EH (cell line): ENCODE measurements at places on chromosomes 1 and 21.
A peak's percentile ranks its signal among the peaks of the same experiment; 100 is the strongest.

DNA sequence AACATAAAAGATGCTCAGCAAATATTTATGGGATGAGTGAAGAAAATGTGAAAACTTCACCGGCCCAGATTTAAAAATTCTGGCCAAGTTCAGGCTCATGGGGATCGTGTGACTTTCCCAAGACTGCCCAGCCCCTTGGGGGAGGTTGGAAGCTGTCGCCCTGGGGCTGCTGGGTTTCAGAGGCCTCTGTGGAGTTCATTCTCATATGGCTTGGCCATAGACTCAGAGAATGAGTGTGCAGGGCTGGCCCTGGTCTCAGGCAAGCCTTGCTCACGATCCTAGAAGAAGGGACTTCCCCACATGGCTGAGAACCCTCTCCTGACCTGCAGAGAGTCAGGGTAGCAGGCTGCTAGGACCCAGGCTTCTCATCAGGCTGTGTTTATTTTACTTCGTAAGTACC lies 24.6 kb downstream of the PADI2 start:
- peak; percentile 37 for DNase-seq

DNA sequence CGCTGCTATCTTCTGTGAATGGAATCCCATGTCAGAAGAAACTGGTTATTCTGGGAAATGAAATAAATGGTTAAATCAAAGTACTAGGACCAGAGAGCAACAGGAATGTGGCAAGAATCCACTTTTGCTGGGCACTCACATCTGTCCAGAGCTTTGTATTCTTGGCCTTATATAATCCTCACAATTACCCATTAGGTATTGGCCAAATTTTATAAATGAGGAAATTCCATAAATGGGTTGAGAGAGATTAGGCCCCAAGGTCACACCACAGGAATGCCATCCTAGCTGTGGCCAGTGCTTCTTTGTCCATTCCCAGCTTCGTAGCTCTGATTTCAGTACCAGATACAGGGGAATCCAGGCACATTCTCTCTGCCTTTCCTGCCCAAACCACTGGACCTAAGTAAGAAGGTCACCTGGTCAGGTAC lies 76.1 kb upstream of the HOOK1 start:
- DNase-seq, result peak; percentile 83

DNA sequence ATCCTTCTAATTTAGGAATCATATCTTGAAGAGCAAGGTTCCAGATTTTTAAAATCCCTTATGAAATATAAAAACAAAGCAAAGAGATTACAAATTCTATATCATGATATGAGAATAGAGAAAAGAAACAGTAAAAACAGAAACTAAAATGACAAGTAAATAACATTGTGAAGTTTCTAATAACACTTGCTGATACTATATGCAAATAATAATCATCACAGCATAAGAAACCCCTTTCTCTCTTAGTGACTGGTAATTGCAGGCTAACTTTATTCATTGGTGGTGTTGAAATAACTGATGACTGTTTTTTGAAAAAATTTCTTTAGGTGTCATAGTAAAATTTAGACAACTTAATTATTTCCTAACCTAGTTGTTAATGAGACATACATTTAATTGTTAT lies 281.6 kb downstream of the PLA2G4A start:
- DNase-seq, result no peak

- peak; percentile 88 for DNase-seq
These were observed 12.0 kb upstream of the SYT14 start for GRCh38 chr1:209926045-209926444.

GRCh38 chr21:14284481-14284880 lies 68.5 kb downstream of the RBM11 start:
- no peak for DNase-seq

DNA sequence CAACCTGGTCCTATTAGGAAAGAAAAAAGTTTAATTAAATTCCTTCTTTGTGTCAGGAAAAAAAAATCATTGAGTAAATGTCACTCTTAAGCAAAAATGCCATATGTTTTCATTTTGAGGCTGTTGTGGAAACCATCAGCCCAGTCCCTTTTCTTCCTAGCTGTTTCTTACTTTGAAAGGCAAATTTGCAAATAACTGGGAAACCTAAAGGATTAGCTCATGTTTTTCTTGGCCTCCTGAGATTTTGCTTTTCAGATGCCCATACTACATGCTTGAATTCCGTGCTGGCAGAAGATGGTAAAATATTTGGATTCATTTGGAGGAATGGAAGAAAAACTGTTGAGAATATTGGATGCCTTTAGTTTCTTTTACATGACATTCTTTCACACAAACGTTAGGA lies 182.1 kb upstream of the ADAMTS5 start:
- DNase-seq, result peak; percentile 89

GRCh38 chr1:157325220-157325619 lies 187.0 kb upstream of the ETV3 start:
- no peak for DNase-seq

DNA sequence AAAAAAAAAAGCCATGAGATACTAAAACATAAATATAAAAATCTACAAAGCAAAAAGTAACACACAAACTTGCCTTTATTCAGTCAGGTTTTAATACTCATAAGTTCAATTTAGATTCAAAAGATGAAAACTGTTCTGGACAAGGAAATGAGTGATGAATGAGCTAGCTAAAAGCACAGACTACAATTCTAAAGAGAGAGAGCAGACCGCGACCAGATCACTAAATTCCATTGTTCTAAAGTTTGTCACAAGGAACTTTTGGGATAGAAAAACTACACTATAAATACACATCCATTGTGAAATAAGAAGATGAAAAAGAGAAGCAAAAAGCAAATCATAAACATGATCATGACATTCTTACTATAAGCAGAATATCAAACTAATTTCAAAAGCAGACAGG lies 1.7 kb downstream of the ODF2L start:
- peak; percentile 75 for DNase-seq
